Colonic mucosa (tissue), 4 donors: ENCODE measurements at places on chromosomes 7 and 10.

DNA sequence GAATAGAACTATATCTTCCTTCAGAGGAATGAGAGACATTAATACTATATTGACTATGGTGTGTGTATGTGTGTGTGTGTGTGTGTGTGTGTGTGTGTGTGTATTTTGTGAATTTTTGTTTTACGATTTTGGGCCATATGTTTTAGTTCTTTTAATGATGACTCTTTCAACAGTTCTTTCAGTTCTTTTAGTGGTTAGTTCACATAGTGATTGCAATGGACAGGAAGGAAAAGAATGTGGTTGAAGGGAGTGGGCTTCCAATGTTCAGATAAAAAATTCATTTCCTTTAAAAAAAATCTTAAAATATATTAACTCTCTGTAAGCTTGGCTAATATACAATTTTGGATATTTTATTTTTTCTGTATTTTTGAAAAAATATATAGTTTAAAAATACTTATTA lies 315.7 kb upstream of the DGKB start:
- no peaks in the 10 kb centered on the region for H3K27me3 ChIP-seq
- H3K27ac ChIP-seq = no peak overlapping the region
- H3K4me1 ChIP-seq = no peaks in the 10 kb centered on the region
- no peak for DNase-seq
- no peaks in the 10 kb centered on the region for H3K36me3 ChIP-seq

- peak overlapping the region; percentile 76 for H3K27ac ChIP-seq
- no peaks in the 10 kb centered on the region for H3K36me3 ChIP-seq
- no peak overlapping the region for H3K4me3 ChIP-seq
- peak; percentile 91 for DNase-seq
- H3K4me1 ChIP-seq = peaks cover 10% of the 10 kb centered on the region
- H3K27me3 ChIP-seq = no peaks in the 10 kb centered on the region
Measured at GRCh38 chr10:103812004-103812403, 43.4 kb downstream of the SH3PXD2A start.

- peaks cover 2% of the 10 kb centered on the region for H3K4me1 ChIP-seq
- peak overlapping the region; percentile 55 for H3K27ac ChIP-seq
- H3K4me3 ChIP-seq = peak overlapping the region; percentile 1
- H3K27me3 ChIP-seq = no peaks in the 10 kb centered on the region
- no peaks in the 10 kb centered on the region for H3K36me3 ChIP-seq
Measured at GRCh38 chr10:84360637-84361365, 32.4 kb downstream of the CCSER2 start.

DNA sequence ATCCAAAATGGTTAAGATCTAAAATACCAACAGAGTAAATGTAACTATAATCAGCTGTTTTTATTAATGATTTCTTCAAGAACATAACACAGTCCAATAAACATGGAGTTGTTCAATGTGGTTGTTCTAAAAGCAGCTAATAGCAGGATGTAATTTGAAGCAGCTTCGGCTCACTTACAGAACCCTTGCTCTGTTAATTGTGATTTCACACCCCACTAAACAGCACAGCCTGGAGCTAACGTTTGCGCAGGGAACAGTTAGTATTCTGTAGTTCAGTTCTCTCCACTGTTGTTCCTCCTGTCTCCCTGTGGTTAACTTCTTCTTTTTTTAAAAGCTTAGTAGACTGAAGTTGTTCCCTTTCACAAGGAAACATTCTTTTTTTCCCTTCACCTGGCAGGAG lies 104.0 kb downstream of the GRM3 start:
- no peaks in the 10 kb centered on the region for H3K4me1 ChIP-seq
- H3K36me3 ChIP-seq = no peaks in the 10 kb centered on the region
- H3K27ac ChIP-seq = no peak overlapping the region

DNA sequence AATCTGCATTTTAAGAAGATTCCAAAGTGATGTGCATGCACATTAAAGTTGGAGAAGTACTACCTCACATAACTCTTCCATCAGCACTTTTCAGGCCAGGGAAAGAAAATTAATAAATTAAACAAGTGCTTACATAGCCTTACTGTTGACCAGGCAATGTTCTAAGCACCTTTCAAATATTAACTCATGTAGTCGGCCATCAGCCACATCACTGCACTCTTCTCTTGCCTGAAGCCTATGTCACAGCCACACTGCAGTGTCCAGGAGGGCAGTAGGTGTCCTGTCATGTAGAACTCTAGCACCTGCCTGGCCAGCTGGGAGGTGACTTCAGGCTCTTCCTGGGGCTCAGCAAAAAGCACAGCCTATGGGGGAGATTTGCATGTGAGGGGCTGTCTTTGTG lies 71.5 kb downstream of the CDK1 start:
- no peaks in the 10 kb centered on the region for H3K4me1 ChIP-seq
- no peak overlapping the region for H3K4me3 ChIP-seq
- no peak overlapping the region for H3K27ac ChIP-seq
- H3K36me3 ChIP-seq = no peaks in the 10 kb centered on the region
- no peaks in the 10 kb centered on the region for H3K27me3 ChIP-seq

DNA sequence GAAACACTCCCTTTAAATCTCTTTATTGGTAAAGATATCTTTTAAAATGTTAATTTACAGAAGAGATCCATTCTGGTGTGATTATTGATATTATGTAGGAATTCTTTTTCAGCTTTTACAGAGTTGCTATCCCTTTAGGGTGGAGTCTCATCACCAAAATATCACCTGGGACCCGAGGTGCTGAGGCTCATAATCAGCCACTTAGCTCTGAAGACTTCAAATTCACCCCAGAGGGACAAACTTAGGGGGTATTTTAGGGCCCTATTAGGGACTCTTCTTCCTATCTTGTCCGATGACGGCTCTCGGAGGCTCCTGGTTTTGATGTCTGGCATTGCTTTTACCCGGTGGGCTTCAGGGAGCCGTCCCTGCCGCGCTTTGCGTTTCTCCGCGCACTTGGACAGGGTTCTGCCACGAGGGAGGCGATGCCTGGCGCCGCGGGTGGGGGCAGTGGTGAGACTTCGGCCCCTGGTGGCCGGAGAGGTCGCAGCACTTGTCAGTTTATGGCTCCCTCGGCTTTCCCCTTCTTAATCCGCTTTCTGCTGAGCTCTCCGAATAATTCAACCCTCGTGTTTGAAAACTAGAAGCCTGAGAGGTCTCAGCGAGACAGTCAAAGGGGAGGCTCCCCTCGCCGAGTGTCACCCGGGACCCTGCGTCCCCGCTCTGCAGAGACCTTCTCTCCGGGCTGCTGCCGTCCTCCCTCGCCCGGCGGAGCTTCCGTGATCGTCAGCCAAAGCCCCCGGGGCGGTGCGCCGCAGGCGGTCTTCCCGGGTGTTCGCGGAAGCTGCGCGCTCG lies 27.8 kb downstream of the RBM20 start:
- H3K27ac ChIP-seq = no peak overlapping the region
- no peaks in the 10 kb centered on the region for H3K36me3 ChIP-seq
- H3K4me3 ChIP-seq = peak overlapping the region; percentile 55

GRCh38 chr10:21810582-21811244 lies 192.8 kb downstream of the DNAJC1 start:
- no peak overlapping the region for H3K4me3 ChIP-seq
- H3K4me1 ChIP-seq = no peaks in the 10 kb centered on the region
- no peaks in the 10 kb centered on the region for H3K27me3 ChIP-seq
- no peak for DNase-seq

GRCh38 chr10:46255801-46256747 lies 30.7 kb upstream of the ANTXRL start:
- peak; percentile 76 for DNase-seq
- no peak overlapping the region for H3K27ac ChIP-seq
- H3K4me3 ChIP-seq = no peak overlapping the region

DNA sequence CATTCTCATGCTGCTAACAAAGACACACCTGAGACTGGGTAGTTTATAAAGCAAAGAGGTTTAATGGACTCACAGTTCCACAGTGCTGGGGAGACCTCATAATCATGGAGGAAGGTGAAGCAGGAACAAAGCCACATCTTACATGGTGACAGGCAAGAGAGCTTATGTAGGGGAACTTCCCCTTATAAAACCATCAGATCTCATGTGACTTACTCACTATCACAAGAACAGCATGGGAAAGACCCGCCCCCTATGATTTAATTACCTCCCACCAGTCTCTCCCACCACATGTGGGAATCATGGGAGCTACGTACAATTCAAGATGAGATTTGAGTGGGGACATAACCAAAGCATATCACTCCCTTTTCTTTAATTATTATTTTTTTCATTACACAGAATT lies 16.6 kb downstream of the COL28A1 start:
- DNase-seq = no peak
- H3K27me3 ChIP-seq = no peaks in the 10 kb centered on the region
- no peaks in the 10 kb centered on the region for H3K36me3 ChIP-seq
- no peaks in the 10 kb centered on the region for H3K4me1 ChIP-seq
- no peak overlapping the region for H3K4me3 ChIP-seq
- H3K27ac ChIP-seq = no peak overlapping the region
